Activated CD4-positive, alpha-beta T cell treated with anti-CD3 and anti-CD28 coated beads for 36 hours (primary cell): ENCODE measurements at places on chromosomes 16 and 17.

- H3K36me3 ChIP-seq, result peaks cover 13% of the 10 kb centered on the region
- H3K4me3 ChIP-seq, result no peak overlapping the region
- no peak overlapping the region for H3K27ac ChIP-seq
- H3K4me1 ChIP-seq, result peaks cover 8% of the 10 kb centered on the region
- no peaks in the 10 kb centered on the region for H3K27me3 ChIP-seq
Measured at GRCh38 chr17:81251094-81251708, 12.1 kb downstream of the NDUFAF8 start.

DNA sequence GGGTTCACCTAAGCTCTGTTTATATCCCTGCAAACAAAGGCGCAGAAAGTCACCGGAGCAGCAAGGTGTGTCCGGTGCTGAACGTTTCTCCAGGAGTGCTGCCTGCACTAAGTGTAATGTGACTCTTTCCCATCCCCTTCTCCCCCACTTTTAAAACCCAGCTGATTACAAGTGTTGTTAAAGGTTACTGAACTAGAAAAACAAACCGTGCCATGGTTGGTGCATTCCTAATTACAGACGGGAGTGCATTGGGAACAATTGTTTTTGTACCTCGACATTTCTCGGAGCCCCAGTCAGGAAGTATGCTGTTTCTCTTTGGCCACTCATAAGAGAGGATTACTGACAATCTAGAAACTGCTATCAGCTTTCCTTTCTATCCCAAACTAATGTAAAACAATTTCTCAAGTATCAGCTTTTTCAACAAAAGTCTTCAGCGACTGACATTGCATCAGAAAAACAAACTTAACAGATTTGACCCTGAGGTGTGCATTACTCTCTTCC, 441.0 kb upstream of the SALL1 start:
- H3K27ac ChIP-seq, result no peak overlapping the region
- DNase-seq, result no peak

GRCh38 chr17:4587803-4588202, 3.5 kb downstream of the SMTNL2 start:
- peaks cover 5% of the 10 kb centered on the region for H3K4me1 ChIP-seq
- no peak for DNase-seq
- no peaks in the 10 kb centered on the region for H3K36me3 ChIP-seq

DNA sequence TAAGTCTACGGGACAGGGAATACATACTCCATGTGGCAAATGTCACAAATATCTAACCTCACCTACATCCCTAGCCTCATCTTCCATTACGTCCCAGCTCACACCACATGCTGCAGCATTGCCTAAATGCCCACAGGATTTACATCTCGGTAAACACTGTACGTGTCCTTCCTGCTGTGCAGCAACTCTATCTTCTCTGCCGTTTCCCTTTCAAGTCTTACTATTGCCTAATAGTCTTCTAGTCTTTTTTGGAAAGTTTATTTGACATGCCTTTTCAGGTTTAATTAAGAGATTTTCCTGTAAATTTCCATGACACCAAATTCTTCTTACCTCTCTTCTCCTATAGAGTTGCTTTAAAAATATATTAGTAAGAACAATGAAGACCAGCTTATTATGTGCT, 120.5 kb downstream of the HS3ST4 start:
- H3K4me1 ChIP-seq, result no peaks in the 10 kb centered on the region
- H3K27ac ChIP-seq, result no peak overlapping the region
- DNase-seq, result no peak
- no peaks in the 10 kb centered on the region for H3K36me3 ChIP-seq

- no peaks in the 10 kb centered on the region for H3K27me3 ChIP-seq
- no peaks in the 10 kb centered on the region for H3K4me1 ChIP-seq
- DNase-seq, result no peak
Measured at GRCh38 chr17:32688221-32688620, 188.7 kb downstream of the MYO1D start.

- no peaks in the 10 kb centered on the region for H3K27me3 ChIP-seq
- no peak for DNase-seq
Measured at GRCh38 chr16:11759163-11759834, 16.6 kb upstream of the TXNDC11 start.

GRCh38 chr17:34645594-34645993, 66.2 kb downstream of the TMEM132E start:
- no peaks in the 10 kb centered on the region for H3K36me3 ChIP-seq
- no peak overlapping the region for H3K27ac ChIP-seq
- H3K27me3 ChIP-seq, result peaks cover 10% of the 10 kb centered on the region
- no peak overlapping the region for H3K4me3 ChIP-seq
